Ascending aorta (tissue), 2 donors: ENCODE measurements at places on chromosomes 2 and 18.

DNA sequence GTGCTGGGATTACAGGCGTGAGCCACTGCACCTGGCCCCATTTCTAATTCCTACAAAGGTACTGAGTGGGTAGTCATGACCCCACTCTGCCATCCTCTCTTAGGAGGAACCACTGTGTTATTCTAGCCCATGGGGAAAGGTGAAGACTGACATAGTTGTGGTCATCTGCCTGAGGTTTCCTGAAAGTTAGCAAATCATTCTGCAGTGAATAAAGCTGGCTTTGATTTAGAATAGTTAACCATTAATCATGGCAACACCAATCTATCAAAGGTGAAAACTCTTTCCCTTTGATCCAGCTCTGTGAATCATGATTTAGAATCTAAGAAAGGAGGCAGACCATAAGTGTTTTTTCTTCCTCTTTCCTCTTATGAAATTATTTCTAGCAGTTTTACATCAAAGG lies 50.8 kb downstream of the SUMO1 start:
- no peak for DNase-seq

DNA sequence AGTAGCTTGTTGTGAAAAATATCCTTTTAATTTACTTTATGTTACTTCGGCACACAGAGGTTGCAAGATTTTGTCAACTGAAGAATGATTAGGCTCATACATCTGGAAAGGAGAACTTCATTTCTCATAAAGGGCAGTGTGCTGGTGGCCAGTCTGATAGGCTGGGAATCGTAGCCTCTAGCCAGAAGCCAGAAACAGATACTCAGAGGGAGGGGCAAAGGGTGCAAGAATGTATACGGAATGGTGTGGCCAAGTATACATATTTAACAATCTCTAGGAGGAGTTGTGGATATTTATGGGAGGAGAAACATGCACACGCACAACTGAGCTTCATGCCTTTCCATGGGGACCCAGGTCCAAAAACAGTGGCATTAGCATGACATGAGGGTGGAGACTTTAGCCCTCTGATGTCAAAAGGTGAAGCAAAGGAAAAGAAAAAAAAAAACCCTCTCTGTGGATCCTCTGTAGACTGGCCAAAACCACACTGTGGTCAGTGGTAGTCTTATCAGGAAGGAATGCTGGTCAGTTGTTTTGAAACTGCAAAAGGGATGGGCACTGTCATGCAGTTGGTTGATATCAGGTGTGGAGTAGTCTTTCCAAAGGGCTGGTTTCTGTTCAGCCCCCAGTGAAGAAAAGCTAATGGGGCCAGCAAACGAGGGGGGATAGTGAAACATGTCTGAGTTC lies 34.9 kb upstream of the APCDD1 start:
- no peak for DNase-seq

DNA sequence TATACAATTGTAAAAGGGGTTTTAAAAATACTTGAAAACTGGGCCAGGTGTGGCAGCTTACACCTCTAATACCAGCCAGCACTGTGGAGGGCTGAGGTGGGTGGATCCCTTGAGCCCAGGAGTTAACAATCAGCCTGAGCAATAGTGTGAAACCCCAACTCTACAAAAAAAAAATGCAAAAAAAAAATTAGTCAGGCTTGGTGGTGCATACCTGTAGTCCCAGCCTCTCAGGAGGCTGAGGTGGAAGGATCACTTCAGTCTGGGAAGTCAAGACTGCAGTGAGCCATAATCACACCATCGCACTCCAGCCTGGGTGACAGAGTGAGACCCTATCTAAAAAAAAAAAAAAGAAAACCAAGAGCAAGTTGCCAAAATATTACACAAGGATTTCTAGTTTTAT lies 182.7 kb downstream of the UBE2E3 start:
- no peak for DNase-seq

- no peak for DNase-seq
Measured at GRCh38 chr2:10329580-10329879, 26.8 kb downstream of the HPCAL1 start.

DNA sequence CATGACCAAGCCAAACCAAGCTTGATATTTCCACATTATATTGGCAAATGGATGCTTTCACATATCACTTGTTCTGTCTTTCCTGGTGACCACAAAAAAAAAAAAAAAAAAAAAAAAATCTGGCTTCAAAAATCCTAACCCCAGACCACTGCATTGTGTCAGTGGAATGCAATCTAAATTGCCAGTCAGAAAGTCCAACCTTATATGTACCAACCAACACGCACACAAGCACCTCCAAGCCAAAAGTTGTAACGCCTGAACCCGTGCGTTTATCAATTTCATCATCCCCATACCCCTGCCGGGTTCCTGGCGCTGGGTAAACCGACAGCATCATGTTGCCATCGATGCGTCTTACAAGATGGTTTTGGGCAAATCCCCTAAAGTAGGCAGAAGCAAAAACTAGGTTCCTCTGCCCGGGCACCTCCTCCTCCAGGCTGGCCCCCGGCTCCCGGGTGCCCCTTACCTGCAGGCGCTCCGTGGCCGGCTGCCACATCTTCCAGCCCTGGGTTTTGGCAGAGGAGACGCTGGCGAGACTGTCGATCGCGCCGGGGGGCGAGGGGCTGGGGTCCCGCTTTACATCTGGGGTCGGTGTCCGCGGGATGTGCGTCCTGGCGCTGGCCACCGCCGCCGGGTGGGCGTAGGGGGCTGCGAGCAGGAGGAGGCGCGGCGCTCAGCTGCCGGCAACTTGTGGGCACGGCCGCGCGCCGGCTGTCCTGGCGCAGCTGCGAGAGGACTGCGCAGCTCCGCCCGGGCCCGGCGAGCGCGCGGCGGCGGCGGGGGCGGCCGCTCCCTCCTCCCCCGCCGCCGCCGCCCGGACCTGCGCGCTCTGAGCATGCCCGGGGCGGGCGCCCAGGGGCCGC lies at the start of gene PID1:
Gene PID1 (minus strand): TSS at position 737 of the 860 bp plus-strand sequence. CDS start 244 bp downstream, at position 493.
- DNase-seq, result peak; percentile 68

GRCh38 chr2:189553504-189554088 lies 27.0 kb downstream of the SLC40A1 start:
- DNase-seq, result no peak

DNA sequence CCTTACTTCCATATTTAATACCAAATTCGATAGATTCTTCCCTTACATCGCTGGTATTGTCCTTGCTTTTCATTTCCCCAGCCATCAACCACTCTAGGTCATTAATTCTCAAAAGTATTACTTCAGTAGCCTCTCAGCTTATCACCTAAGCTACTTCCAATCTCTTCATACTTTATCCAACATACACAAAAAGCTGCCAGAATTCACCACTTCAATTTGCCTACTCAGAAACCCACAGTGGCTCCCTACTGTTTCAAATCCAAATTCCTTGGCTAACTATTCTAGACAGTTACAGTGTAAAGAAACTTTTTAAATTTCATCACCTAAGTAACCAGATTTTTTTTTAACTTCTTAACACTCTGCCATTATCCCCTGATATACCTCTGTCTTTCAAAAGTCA lies 4.7 kb downstream of the SLC25A12 start:
- DNase-seq, result no peak

DNA sequence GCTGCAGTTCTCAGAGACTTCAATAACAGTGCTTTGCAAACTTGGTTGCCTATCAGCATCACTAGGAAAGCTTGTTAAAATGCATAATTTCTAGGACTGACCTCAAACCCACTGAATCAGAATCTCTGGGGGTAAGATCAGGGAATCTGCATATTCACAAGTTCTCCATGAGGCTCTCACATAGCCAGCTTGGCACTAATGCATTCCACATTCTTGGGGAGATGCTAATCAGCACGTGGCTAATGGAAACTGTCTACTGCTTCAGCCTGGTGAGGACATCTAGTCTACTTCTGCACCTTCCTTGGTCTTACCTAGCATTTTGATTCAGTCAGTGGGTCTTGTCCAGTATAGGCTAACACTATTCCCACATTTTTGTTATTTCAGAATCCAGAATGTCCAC lies 56.3 kb downstream of the RBKS start:
- no peak for DNase-seq

- DNase-seq, result no peak
Measured at GRCh38 chr2:3289526-3289925, 88.1 kb downstream of the EIPR1 start.

DNA sequence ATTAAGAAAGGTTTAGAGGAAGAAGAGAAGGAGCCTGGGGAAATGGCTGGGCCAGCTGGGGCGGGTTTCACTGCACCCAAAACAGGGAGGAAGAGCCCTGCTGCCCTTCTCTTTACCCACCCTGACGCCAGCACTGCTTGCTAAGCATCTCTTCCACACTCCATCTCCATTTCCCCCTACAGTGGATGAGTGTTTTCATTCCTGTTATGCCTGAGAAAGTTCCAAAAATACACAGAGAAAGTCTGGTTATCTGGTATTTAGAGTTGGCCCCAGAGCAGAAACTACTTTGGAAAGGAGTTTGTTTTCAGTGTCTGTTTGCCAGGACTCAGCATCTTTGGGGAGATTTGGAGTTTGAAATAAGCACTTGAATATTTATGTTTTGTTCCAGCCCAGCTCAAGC lies 451.0 kb downstream of the SLC4A3 start:
- DNase-seq, result no peak

DNA sequence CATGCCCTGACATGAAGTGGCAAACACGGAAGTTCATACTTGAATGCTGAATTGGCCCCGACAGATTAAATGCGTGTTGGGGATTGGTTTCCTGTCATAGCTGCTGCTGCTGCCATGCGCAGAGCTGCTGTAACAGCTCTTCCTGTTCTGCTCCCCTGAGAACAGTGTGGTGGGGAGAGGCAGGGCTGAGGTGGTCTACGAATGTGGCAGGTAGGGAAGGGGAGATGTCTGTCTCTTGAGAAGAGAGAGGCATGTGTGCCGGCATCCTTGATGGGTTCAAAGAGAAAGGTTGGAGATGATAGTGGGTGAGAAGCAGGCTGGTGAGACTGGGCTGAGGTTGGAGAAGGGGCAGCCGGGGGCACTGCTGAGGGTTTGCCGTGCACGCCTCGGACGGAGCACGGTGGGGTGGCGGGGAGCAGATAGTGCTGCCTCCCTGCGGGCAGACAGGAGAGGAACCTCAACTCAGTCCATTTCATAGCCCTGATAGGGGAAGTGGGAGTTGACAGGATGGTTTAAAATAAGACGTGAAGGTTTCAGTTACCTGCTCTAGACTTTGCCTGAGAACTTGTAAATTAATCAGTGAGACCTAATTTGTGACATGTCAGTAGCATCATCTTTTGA lies 46.1 kb downstream of the TMEM185B start:
- DNase-seq, result peak; percentile 73

DNA sequence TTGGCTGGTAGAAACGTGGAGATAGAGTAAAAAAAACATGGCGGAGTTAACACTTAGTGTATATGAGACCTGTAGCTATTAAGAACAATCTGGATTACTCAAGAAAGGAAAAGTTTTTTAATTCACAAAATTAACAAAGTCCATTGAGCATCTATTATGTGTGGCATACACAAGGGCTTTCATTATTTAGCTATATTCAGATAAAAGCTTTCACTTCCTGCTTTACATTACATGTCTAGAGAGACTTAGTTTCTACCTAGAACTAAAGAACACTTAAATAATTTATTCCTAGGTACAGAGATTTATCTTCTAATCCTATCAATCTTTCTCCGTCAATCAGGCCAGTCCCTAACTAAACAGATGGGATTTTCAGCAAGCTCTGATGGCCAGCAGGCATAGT lies 196.0 kb upstream of the SLC39A10 start:
- no peak for DNase-seq

- no peak for DNase-seq
Measured at GRCh38 chr18:6683112-6683876, 46.2 kb upstream of the ARHGAP28 start.

- DNase-seq, result no peak
Measured at GRCh38 chr2:48541666-48542389, 11.9 kb downstream of the STON1 start.

- DNase-seq, result no peak
Measured at GRCh38 chr2:204892506-204893255, 347.4 kb downstream of the PARD3B start.

GRCh38 chr2:240327566-240327965 lies 107.9 kb upstream of the GPC1 start:
- DNase-seq, result no peak

DNA sequence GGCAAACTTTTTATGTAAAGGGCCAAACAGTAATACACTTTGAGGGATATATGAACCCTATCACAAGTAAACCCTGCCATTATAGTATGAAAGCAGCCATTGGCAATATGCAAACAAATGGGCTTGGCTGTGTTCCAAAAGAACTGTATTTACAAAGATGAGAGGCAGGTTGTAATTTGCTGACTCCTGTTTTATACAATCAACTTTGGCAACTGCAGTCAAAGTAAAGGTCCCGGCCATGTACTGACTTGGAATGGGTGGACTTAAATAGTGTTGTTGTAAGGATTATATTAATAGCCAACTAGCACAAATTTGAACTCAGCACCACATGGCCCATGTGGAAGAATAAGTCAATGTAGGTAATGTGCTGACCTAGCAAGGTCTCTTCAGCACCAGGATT lies 223.4 kb downstream of the WDPCP start:
- no peak for DNase-seq

DNA sequence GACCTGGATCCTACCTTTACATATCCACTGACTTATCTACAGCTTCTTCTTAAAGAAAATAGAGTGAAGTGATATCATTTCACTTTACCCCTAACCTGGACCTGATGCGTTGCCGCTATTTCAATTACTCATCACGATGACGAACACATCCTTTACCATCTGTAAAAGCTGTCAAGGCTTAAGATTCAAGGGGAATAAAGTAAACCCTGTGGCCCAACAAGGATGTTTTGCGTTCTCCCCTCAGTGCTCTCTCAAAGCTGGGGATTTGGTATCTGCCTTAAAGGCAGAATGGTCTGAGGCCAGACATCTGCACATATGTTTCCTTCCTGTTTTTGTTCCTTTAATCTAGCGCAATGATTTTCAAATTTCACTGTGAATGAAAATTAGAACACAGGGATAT lies 100.1 kb upstream of the KLF7 start:
- DNase-seq, result no peak

GRCh38 chr18:62249478-62250097 lies 62.5 kb downstream of the RELCH start:
- peak; percentile 89 for DNase-seq

GRCh38 chr2:232741972-232742371 lies 34.4 kb downstream of the KCNJ13 start:
- no peak for DNase-seq

- DNase-seq, result no peak
Measured at GRCh38 chr2:28828382-28828781, 17.7 kb downstream of the SPDYA start.

- no peak for DNase-seq
Measured at GRCh38 chr18:24548583-24548982, 88.1 kb downstream of the HRH4 start.

- DNase-seq, result peak; percentile 72
Measured at GRCh38 chr2:217903859-217904613, 98.8 kb downstream of the TNS1 start.

DNA sequence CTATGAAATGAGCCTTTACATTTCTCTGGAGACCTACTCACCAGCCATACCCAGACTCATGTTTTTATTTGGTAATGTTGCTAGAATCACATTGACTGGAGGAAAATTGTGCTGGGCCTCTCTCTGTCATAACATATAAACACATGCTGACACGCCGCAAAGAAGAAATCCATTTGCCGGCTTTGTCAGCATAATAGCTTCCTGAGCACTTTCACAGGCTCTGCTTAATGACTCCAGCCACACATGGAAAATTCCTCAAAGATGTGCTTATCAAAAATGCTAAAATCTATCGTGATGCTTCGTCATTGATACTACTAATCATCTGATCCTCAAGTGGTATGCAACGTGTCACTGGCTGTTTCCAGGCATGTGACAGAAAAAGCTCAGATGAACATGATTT lies 63.1 kb downstream of the RND3 start:
- no peak for DNase-seq
